ENCODE measurements at places on chromosomes 12 and 14.

DNA sequence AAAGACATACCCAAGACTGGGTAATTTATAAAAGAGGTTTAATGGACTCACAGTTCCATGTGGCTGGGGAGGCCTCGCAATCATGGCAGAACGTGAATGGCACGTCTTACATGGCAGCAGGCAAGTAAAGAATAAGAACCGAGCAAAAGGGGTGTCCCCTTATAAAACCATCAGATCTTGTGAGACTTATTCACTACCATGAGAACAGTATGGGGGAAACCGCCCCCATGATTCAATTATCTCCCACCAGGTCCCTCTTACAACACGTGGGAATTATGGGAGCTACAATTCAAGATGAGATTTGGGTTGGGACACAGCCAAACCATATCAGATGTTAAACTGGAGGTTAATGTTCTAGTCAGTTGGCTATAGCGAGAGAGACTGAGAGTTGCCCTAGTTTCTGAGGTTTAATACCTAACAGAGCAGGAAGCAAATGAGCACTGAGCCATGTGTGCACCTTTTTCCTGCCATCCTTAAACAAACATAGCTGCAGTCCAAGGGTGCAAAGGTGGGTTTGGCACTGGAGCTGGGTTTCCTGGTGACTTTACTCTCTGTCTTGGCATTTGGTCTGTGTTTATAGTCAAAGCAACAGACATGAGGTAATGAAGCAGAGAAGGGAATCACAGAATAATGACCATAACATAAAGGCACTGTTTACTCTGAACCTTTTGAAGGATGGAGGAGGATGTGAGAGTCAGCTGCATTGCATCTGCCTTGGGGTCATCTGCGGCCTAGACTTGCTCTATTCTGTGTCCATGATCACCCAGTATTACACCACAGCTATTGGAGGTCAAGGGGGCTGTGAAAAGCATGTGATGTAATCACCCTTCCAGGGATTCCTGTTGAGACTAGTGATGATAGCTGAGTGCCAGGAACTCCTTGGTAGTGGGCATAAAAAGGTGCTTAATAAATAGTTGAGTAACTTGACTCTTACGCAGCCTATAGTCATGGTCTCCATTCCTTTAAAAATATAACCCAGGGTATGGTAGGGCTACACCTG is 83.6 kb upstream of the USP44 start:
- DNase-seq: no peak

DNA sequence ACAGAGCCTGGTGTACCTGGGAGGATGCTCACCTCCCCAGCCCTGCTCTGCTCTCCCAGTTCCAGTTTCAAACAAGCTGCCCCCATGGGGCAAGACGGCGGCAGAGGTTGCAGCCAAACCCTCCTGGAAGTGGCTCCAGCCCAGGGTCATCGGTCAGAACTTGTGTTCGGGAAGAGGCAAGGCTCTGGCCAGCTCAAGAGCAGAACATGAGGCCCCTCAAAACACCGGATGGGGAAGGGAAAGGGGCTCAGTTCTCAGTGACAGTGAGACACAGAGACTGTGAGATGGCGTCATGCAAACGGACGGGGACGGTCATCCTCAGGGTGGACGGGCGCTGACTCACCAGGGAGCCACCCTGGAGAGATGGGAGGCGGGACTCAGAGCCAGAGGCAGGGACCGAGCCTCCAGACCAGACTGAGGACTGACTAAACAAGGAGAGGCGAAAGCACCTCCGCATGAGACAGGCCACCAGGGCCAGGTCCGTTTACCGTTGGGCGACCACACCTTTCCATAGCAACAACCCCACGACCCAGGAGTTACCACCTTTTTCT is 63.9 kb upstream of the GALNT9 start:
- DNase-seq: no peak

GRCh38 chr14:98112194-98112780 is 1159.7 kb downstream of the BCL11B start:
- DNase-seq: no peak

GRCh38 chr12:87981495-87981894 is 47.7 kb downstream of the C12orf50 start:
- DNase-seq: no peak

GRCh38 chr12:62435303-62436163 is 31.1 kb upstream of the MON2 start:
- peak; percentile 17 for DNase-seq

DNA sequence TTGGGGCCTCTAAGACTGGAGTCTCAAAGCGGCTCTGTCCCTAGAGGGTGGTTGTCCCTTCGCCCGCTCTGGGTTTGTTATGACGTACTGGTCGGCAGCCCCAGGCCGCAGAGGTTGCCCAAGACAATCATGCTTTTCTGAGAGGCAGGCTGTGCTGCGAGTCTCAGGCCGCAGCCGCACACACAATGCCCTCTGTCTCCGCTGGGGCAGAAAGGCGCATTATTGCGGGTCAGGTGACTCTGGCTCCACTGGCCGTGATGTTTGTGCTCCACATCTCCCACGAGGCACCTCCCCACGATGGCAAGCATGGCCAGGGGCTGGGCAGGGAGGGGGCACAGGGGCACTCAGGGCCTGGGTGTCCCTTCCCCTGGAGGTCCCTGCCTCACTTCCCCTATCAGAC is 21.0 kb upstream of the PLEKHG3 start:
- no peak for DNase-seq

GRCh38 chr14:34254031-34254430 is 208.0 kb downstream of the SPTSSA start:
- no peak for DNase-seq

DNA sequence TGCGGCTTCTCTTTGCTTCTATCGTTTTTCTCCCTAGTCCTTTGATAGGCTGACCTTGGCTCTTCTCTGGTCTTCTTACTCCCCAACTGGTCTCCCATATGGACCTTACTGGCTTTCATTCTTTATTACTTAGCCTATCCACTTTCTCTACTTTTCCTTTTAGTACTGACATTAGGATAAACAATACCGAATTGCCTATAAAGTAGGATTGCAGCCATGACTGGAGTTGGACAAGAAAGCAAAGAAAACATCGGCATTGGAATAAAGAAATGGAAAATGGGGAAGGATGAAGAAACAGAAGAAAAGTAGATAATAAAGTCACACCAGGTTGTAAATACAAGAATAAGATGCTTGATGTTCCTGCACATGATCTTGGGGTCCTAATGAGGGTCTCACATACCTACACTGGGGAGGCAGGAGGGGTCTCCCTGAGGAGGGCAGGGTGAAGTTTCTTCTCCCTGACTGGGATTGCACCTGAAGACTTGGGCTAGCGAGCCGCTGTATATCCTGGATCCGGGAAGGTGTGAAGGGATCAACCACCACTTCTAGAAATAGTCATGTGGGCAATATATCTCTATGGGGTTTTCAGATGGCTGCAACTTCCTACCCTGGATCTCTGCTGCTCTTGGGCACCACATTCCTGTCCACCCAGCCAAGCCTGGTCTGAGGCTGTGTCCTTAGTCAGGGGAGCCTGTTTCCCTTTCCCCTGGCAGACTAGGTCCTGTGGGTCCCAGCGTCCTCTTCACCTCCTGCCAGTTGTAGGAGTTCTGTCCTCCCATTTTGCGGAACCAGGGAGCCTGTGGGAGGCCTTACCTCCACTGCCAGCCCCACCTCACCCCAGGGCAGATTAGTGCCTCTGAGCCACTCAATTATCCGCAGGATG is 13.1 kb downstream of the NKX2-1 start:
- no peak for DNase-seq

DNA sequence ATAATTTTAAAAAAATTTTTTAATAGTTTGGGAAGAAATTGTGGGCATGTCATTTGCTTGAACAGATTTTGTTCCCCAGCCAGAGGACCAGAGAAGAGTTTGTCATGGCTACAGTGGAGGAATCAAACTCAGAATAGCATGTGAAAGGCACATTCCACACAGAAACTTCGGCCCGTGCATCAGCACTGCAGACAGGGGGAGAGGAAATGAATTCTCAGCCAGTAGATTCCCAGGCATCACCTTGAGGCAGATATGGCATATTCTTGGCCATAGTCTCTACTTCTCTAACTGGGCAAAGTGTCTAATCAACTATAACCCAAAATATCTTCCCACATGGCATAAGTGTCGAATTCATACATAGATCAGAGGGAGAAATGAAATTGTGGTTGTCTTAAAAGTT is 153.3 kb downstream of the PRKCH start:
- no peak for DNase-seq

Measured in stimulated activated naive B cell treated with anti-CD40 and anti-IgM and Interleukin-4, amounts not matched to agents 10 μg/mL and 1 μg/mL and 100 μg/mL, for 72 hours (primary cell).